NCI-H2171 treated with DMSO at 0.1 percent for 48 hours (cell line): ENCODE measurements at places on chromosomes 1 and 21.

DNA sequence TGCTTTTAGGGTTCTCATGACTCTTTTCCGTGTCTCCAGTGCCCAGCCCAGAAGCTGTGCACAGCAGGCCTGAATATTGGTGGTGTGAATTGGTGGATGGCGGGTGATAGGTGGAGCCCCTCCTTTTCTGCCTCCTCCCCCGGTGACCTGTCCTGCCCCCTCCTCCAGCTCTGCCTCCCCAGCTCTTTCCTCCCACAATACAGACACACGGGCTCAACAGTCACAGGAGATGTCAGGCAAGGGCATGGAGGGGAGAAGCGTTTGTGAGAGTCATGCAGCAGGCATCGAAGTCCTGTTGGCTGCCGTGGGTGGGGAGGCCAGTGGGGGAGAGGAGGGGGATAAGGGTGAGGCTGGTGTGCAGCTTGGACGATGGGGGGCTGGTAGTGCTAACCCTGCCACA lies 17.3 kb upstream of the TTC4 start:
- DNase-seq, result no peak

GRCh38 chr1:202811296-202812175 lies 782 bp downstream of the PCAT6 start:
- no peak for DNase-seq

GRCh38 chr1:246617156-246617555 lies 50.9 kb downstream of the CNST start:
- no peak for DNase-seq

DNA sequence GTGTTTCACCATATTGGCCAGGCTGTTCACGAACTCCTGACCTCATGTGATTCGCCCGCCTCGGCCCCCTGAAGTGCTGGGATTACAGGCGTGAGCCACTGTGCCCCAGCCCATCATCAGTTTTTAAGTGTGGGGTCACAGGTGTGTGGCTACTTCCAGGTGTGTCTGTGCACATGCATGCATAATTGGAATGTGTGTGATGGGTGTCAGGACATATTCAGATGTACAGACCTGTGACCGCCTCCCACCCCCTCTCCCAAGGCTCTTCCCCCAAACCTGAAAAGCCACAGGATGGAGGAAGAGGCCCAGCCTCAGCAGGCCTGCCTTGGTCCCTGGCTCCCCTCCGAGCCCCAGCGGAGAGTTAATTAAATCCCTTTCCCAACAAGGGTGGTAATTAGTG lies 37.3 kb upstream of the CSF3R start:
- DNase-seq, result no peak

DNA sequence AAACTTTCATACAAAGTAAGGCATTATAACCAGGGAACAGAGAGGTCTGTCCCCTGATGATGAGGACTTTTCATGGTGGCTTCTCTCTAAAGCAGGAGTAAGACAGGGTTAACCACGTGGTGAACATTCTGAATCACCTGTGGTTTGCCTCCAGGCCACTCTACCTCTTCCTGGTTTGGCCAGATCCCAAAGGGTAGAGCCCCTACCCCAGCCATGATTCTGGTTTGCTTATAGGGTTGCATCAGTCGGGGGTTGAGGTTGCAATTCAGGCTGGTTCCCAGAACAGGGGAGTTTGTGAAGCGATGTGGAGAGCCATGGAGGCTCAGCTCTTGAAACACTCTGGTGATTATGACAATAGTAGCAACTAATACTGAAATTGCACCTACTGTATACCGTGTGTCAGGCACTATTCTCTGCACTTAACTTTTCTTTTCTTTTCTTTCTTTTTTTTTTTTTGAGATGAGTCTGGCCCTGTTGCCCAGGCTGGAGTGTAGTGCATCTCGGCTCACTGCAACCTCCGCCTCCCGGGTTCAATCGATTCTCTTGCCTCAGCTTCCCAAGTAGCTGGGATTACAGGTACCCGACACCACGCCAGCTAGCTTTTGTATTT lies 8.3 kb downstream of the CNR2 start:
- no peak for DNase-seq

DNA sequence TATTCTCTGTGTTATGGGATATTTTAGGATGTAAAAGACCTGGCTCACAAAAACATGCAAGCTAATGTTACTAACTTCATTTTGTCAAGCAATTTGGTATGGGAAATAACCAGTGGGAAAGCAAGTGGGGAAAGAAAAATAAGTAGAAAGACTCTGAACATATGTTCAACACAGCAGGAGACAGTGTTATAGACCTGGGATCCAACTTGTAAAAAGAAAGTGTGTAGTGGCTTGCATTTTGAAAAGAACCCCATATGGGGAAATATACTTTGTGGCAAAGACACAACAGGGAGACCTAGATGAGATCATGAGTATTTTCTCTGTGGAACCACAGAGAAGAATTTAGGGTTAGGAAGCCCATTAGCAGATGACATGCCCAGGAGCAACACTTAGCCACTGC lies 212.7 kb upstream of the NRIP1 start:
- DNase-seq, result no peak

DNA sequence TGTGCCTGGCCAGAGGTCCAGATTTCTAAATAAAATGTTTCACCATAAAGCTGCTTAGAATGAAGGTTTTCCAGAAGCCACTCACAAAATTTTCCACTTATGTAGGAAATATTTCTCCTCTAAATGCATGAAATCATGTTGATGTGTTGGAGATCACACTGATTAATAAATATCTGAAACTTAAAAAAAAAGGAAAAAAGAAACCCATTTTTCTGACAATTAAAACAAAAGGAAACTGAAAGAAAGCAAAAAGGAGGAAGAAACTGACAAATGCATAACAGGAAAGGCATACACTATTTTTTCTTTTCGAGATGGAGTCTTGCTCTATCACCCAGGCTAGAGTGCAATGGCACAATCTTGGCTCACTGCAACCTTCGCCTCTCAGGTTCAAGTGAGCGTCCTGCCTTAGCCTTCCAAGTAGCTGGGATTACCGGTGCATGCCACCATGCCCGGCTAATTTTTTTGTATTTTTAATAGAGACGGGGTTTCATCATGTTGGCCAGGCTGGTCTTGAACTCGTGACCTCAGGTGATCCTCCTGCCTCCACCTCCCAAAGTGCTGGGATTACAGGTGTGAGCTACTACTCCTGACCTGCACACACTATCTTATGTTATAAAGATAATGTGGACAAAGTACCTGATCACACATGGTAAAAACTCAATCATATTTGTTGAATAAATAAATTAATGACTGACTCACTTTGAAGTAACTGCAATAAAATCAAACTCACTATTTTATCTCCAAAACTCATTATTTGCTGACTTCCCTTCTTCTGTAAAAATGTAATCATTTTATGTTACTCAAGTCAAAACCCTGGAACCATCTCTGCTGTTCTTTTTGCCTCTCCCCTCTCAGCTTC lies 149.8 kb upstream of the NR5A2 start:
- no peak for DNase-seq

DNA sequence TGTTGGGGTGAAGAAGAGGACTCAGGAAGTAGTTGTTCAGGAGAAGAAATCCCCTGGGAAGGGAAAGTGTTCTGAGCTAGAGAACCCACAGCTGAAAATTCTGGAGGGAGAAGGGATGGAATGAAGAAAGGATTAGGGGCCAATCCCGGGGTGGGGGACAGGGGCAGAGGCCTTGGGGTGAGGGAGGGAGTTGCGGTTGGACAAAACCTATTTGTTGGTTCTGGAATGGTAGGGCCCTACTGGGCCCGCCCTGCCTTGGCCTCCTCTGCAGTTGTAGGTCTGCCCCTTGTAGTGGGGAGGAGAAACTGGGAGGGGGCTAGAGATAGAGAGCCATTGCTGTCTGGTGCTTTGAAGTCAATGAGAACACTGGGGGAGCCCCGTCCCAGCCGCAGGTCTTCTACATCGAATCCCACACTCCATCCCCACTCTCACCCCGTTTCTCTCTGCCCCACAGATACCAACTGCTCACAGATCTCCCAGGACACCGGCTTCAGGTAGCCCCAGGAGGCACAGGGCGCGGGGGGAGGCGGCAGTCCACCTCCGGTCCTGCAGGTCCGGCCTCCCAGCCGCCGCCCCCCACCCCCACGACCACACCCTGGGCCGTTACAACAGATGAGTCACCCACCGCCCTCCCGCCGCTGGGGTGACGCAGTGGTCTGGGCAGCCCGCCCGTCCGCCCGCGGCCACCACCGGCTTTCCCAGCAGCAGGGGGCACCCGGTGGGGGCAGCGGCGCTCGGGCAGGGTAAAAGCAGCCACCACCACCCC lies 1.1 kb downstream of the TAGLN2 start:
- DNase-seq, result no peak

DNA sequence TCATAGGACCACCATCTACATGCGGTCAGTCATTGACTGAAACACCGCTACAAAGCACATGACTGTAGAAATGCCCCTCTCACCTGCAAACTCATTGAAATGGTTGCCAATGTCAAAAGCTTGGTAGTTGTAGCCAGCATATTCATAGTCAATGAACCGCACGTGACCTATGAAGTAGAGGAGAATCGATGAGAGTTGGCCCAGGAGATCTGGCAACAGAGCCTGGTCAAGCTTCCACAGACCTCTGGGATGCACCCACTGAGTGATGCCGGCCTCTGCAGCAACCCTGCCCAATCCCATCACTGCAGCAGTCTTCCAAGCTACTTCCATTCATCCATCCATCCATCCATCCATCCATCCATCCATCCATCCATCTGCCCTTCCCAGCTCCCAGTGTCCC lies 11.9 kb downstream of the ETNK2 start:
- no peak for DNase-seq

- peak; percentile 85 for DNase-seq
Observed at GRCh38 chr21:28699596-28700259, 292.9 kb downstream of the LTN1 start.

- peak; percentile 9 for DNase-seq
Observed at GRCh38 chr1:78607334-78607927, 12.8 kb upstream of the IFI44L start.

DNA sequence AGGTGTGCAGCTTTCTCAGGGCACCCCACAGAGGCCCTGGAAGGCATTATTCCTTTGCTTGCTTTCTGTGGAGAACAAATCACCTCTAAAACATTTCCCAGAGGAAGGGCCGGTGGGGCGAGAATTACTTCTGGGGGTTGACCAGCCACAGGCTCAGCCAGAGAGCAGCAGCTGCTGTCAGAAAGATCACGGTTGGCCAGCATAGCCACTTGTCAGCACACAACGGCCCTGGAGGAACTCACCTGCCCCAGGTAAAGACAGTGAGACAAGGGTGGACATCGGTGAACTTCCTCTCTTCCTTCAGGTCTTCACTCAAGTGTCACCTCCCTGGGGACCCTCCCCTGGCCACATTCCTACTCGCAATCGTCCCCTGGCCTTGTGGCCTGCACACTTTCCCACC lies 69.5 kb upstream of the CLDN14 start:
- DNase-seq, result no peak

DNA sequence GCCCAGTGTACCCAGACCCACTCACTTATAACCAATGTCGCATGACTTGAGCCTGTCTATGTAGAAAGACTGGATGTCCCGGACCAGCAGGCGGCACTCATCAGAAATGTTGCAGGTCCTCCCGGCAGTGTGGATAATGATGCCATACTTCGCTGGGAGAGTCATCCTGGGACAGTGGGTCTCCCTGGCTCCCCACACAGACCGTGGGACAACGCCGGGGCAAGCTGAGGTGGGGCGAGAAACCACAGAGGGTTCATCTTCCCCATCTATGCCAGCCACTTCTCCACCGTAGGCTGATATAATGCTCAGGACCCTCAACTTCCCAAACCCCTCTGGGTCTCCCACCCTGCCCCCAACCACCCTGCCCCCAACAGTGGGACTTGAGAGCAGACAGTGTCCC lies 8.3 kb downstream of the PGLYRP4 start:
- no peak for DNase-seq

DNA sequence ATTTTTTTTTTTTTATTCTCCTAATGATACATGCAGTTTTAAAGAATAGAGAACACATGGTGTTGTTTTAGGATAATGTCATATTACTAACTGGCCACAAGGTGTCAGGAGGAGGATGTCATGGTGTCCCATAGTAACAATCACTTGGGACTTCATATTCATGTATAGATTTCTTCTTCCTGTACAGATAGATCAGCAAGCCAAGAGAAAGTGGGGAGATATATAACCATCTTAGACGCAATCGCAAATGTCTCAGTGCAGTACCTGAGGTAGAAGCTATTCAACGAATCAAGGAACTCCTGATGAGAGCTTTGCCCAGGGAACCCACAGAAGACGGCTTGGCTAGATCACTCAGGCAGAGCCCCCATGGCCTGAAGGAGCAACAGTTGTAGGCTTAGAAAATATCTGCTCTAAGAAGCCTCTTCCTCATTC lies 12.3 kb downstream of the OR2T11 start:
- DNase-seq, result peak; percentile 44

DNA sequence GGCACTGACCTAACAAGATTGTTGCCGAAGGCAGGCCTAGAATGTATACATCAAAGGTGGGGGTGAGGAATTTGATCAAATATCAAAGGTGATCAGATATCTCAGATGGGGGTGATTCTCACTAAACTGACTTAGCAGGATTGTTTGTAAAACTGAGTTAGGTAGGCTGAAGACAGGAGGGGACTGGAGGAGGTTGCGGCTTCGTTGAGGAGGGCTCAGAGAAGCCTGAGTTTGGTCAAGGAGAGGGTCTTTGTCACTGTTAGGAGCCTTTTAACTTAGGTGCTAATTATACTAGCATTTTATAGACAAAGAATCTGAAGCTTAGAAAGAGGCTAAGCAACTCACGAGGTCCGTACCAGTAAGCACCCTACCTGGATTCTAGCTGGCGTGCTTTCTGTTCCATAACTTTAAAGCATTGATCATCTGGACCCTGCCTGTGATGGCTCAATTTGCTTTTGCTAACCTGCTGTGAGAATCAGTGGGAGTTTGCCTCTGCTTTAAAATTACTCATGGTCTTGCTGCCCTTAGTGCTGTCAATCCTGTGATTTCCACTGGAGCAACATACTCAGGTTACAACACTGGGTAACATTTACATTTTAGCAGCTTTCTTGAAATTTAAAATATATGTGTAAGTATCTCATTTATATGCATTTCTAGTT lies 49.8 kb downstream of the ITSN1 start:
- DNase-seq, result no peak

- peak; percentile 25 for DNase-seq
Observed at GRCh38 chr1:151596166-151596953, 15.5 kb upstream of the SNX27 start.

- no peak for DNase-seq
Observed at GRCh38 chr1:207882692-207883091, 28.2 kb downstream of the CD34 start.

GRCh38 chr1:23263380-23263887 lies 46.1 kb upstream of the HTR1D start:
- DNase-seq, result no peak

DNA sequence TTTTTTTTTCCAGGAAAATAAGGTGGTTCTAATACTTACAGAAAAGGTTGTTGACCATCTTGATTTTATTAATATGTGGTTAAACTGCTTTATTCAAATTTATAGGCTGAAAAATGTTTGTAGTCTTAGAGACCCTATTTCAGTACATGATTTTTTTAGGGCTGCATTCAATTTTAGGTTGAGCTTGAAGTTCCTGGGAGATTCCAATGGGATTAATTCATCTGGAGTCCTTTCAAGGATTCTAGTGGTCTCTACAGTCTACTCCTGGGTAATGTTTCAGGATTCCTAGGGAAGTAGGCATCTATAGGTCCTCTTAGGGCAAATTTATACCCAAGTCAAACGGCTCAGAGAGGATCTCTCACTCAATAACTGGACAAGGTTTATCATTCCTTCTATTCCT lies 126.7 kb downstream of the HMCN1 start:
- DNase-seq, result no peak

GRCh38 chr1:210143465-210144062 lies 89.0 kb upstream of the SERTAD4 start:
- no peak for DNase-seq
